ENCODE measurements at places on chromosomes 1 and 21. TPM values are rescaled to one million over a fixed set of nuclear protein-coding genes. Genes with fewer than 3 reads are reported as not detected.

NBPF6 gene
- polyA plus RNA-seq = 0.07 TPM

FLG gene
- 2.4 TPM for polyA plus RNA-seq

KLF17 gene
- 0.02 TPM for polyA plus RNA-seq

PADI2 gene
- 3.6 TPM for polyA plus RNA-seq

TMEM82 gene
- not detected for polyA plus RNA-seq

SLC16A1 gene
- polyA plus RNA-seq = 19.4 TPM

DHX9 gene
- 108 TPM for polyA plus RNA-seq

EXO1 gene
- 0.52 TPM for polyA plus RNA-seq
